ENCODE measurements at places on chromosomes 11 and 22. TPM values are rescaled to one million over a fixed set of nuclear protein-coding genes. Genes with fewer than 3 reads are reported as not detected.

- H3K27ac ChIP-seq = no peak overlapping the region
- no peaks in the 10 kb centered on the region for H3K36me3 ChIP-seq
- no peak overlapping the region for H3K4me3 ChIP-seq
- H3K4me1 ChIP-seq = no peaks in the 10 kb centered on the region
- H3K27me3 ChIP-seq = no peaks in the 10 kb centered on the region
Measured at GRCh38 chr22:31126128-31126868, 3.5 kb downstream of the INPP5J start.

DNA sequence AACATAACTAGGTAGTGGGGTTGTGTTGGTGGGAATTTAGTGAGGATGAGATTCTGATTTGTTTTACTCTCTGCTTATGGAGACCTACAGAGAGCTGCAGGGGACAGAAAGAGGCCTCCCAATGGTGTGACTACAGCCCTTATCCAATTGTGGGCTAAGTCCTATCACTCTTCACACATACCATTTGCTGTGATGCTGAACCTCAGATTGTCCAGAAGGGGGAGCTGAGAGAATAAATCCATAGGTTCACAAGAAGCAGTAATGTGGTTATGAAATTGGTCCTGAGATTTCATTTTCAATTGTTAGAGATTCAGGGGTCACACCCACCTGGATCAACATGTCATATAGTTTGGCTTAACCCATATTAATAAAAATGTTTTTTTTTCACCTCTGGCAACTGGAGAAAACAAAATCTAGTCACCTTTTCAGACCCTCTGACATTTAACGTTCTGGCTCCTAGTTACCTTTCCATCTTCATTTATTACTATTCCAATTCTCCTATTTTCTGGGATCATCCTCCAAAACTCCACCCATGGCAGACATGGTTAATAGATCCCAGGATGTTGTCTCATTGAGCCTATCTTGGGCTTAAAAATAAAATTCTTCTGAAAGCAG, 53.3 kb upstream of the PTPN5 start:
- no peaks in the 10 kb centered on the region for H3K36me3 ChIP-seq
- no peak overlapping the region for H3K27ac ChIP-seq
- H3K4me3 ChIP-seq = no peak overlapping the region
- no peak for DNase-seq
- no peaks in the 10 kb centered on the region for H3K27me3 ChIP-seq

GRCh38 chr11:21566521-21567117, 626.3 kb upstream of the ANO5 start:
- no peaks in the 10 kb centered on the region for H3K4me1 ChIP-seq
- no peaks in the 10 kb centered on the region for H3K27me3 ChIP-seq
- no peak for DNase-seq
- H3K36me3 ChIP-seq = no peaks in the 10 kb centered on the region

Gene TRIM48
- polyA plus RNA-seq = not detected

- no peak for DNase-seq
- H3K4me1 ChIP-seq = no peaks in the 10 kb centered on the region
- no peaks in the 10 kb centered on the region for H3K36me3 ChIP-seq
- no peaks in the 10 kb centered on the region for H3K27me3 ChIP-seq
Measured at GRCh38 chr22:26732284-26732683, 74.9 kb downstream of the MIAT start.

- no peak overlapping the region for H3K27ac ChIP-seq
- no peak for DNase-seq
- no peaks in the 10 kb centered on the region for H3K4me1 ChIP-seq
- no peaks in the 10 kb centered on the region for H3K36me3 ChIP-seq
- no peak overlapping the region for H3K4me3 ChIP-seq
Measured at GRCh38 chr11:129732941-129733340, 82.7 kb upstream of the TMEM45B start.

- H3K36me3 ChIP-seq = no peaks in the 10 kb centered on the region
- no peaks in the 10 kb centered on the region for H3K27me3 ChIP-seq
- no peak overlapping the region for H3K27ac ChIP-seq
Measured at GRCh38 chr22:35230839-35231584, 26.3 kb upstream of the HMGXB4 start.

- H3K27ac ChIP-seq = no peak overlapping the region
- H3K4me1 ChIP-seq = no peaks in the 10 kb centered on the region
- peak; percentile 53 for DNase-seq
- no peaks in the 10 kb centered on the region for H3K27me3 ChIP-seq
Measured at GRCh38 chr22:35610741-35611140, 6.4 kb downstream of the MB start.

- no peaks in the 10 kb centered on the region for H3K36me3 ChIP-seq
- H3K4me3 ChIP-seq = no peak overlapping the region
- H3K27ac ChIP-seq = peak overlapping the region; percentile 98
- peaks cover 11% of the 10 kb centered on the region for H3K4me1 ChIP-seq
Measured at GRCh38 chr11:73320763-73321603, 12.9 kb downstream of the ARHGEF17 start.

DNA sequence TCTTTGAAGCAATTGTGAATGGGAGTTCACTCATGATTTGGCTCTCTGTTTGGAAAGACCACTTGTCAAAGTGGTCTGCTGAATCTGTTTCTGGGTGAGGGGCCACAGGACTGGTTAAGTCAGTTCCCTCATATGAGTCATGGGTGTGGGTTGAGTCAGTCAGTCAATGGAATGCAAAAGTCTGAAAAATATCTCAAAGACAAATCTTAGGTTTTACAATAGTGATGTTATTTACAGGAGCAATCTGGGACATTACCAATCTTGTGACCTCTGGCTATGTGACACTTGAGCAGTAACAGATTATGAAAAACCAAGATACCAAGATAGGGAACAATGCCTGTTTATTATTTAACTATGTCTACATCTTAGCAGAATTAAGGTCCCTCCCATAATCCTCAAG, 311.6 kb downstream of the AASDHPPT start:
- no peaks in the 10 kb centered on the region for H3K36me3 ChIP-seq
- no peaks in the 10 kb centered on the region for H3K27me3 ChIP-seq
- DNase-seq = no peak
- peaks cover 2% of the 10 kb centered on the region for H3K4me1 ChIP-seq
- H3K27ac ChIP-seq = no peak overlapping the region
